ENCODE measurements at places on chromosomes 1 and 21.

DNA sequence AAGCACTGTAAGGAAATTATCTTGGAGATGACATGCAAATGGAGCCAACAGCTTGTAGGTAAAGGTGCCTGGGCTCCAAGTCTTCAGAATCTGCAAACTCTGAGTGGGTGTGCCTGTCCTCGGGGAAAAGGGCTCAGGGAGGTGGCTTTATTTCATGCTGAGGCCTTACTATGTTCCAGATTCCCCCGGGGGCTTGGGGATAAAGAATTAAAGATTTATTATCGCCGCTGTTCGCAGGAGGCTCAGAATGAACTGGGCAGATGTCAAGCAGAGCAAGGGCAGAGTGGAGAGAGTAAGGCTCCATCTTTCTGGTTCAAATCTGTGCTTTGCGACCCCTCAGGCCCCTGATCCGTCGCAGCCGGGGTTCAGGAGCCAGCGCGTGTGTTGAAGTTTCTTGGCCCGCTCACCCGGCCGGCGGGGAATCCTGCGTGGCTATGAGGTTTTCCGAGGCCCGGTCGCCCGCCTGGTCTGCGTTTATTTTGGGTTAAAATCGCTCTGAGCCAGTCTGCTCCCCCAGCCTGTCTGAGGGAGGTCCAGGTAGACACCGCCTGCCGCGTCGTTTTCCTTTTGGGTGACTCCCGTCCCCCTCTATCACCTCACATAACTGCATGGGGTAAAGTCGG, 19.5 kb downstream of the RHOU start:
- DNase-seq, result no peak

- DNase-seq, result no peak
These were observed 167.3 kb upstream of the COA6 start for GRCh38 chr1:234205966-234206365.

DNA sequence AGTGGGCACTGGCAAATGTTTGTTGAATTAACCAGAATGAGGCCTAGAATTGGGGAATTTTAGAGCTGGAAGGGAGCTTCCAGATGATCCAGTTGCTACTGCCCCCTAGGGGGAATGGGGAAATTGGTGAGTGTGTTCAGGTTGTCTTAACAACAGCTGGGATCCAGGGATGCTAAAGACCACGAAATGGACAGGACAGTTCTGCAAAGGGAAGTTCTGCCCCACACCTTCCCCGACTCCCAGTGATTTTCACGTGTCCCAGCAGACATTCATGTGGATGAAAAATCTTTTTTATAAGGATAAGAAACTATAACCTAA, 33.9 kb downstream of the TRIM62 start:
- DNase-seq, result peak; percentile 36

- DNase-seq, result no peak
These were observed 32.3 kb upstream of the LBR start for GRCh38 chr1:225460021-225460736.

DNA sequence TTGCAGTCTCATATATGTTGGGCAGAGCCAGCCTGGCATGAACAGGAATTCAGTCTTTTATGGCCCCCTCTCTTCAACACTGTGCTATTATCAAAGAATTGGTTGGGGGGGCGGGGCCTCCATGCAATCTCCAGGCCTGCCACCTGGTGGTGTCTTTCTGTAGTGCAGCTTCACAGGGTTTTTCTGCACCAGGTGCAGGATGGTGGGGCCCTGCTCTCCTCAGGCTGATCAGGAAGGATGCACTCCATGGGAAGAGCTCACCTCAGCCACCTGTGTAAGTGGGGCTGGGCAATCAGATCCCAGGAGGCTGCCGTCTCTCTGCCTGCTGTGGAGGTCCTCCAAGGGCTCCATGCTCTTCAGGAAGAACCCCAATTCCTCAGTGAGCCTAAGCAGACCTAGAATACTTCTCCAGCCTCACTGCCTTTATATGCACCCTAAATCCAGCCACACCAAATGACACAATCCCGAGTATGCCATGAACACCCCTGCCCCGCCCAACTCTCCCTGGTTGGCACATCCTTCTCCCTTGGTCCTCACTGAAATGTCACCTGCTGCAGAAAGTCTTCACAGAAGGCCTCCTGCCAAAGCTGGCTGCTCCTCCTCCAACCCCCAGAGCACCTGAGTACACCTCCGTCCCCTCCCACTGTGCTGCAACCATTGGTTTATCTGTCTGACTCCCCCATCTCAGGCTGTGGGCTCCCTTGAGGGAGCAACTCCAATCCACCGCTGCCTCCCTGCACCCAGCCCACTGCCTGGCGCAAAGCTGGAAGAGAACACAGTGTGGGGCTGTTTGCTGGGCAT, 16.5 kb downstream of the STK40 start:
- DNase-seq, result peak; percentile 72

- no peak for DNase-seq
These were observed 576 bp upstream of the TPM3 start for GRCh38 chr1:154192476-154192875.

Data from trophoblast cell (in vitro differentiated cells and primary cell).